ENCODE measurements at places on chromosomes 3 and 15.

DNA sequence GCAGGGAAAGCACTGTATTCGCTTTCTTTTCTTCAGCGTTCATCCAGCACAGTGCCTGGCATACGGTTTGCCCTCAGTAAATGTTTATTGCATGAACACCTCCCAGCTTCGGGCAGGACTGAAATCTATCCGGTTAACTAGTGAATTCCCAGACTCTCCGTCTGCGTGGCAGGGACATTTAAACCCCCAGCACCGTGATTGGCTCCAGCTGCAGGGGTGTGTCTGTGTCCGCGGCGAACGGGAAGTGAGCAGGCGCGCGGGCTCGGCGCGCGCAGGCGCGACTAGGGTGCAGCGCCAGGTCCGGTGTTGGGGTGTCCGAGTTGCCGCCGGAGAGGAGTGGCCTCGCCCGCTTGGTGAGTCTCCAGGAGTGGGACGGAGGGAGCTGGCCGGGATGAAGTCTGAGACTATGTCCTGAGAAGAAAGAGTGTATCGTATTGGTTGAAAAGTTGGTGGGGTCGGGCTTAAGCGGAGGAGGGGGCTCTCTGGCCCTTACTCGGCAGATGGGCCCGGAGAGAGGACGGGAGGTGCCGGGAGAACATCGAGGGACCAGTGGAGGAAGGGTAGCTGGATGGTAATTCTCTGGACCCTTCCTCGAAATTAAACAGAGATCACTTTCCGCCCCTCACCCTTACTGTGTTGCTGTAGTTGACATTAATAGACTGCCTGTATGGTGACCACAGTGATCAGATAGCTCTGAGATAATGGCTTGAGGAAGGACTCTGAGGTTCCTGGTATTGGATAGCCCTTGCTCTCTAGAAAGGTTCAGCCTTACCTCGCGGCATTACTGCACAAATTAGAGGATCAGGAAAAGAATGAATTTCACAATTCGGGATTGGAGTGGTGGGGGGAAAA is at the start of gene SNAP23:
TSS of gene SNAP23 (plus strand) at position 274 of the 852 bp plus-strand sequence. CDS start 16,213 bp downstream, outside the sequence.
- DNase-seq, result peak; percentile 67

DNA sequence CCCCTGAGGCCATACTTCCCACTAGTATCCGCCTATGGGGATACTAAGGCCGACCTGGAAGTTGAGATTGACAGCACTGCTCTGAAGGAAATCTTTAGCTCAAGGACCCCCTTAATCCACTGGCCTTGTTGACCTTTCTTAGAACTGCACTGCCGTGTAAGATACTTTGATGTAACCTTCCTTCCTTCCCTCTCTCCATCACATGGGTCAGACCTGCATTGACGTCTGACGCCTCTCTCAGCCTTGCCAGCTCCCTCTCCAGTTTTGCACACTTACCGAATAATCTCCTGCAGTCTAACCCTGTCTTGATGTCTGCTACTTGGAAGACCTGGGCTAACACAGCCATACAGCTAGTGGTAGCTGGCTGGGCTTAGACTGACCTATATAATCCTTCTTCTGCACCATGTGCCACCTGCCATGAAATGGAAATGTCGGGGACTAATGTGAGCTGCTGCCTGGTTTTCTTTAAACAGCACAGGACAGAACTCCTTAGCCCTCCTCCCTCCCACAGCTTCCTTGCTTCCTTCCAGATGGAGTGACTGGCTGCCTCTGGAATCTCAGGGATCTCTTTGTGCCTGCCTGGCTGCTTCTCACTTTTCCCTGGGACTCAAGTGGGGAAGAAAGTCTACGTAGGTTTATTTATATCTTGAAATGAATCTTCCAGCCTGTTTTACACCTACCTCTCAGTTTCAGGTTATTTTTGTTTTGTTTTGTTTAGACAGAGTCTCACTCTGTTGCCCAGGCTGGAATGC is 39.2 kb upstream of the HERC1 start:
- DNase-seq, result no peak

GRCh38 chr3:192957441-192958021 is 39.9 kb upstream of the MB21D2 start:
- no peak for DNase-seq

- DNase-seq, result no peak
Observed at GRCh38 chr15:42094512-42094963, at the start of gene PLA2G4D. PLA2G4D (minus strand) TSS chr15:42094562; CDS start chr15:42094459, 103 bp downstream.

DNA sequence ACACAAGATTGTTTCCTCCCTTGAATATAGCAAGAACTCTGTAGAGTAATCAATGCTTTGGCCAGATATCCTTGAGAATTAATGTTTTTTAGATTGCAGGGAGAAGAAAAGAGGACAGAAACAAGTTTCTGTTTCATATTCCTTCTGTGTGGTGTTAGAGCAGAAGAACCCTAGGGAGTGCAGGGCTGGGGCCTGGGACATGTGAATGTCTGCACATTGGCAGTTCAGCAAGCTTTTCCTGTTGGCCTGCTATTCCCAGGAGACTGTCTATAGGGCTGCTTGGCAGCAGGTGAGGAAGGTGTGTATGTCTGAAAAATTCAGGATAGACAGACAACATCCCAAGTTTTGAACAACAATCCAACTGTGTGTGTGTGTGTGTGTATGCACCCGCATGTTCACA is 13.6 kb upstream of the CNBP start:
- no peak for DNase-seq

DNA sequence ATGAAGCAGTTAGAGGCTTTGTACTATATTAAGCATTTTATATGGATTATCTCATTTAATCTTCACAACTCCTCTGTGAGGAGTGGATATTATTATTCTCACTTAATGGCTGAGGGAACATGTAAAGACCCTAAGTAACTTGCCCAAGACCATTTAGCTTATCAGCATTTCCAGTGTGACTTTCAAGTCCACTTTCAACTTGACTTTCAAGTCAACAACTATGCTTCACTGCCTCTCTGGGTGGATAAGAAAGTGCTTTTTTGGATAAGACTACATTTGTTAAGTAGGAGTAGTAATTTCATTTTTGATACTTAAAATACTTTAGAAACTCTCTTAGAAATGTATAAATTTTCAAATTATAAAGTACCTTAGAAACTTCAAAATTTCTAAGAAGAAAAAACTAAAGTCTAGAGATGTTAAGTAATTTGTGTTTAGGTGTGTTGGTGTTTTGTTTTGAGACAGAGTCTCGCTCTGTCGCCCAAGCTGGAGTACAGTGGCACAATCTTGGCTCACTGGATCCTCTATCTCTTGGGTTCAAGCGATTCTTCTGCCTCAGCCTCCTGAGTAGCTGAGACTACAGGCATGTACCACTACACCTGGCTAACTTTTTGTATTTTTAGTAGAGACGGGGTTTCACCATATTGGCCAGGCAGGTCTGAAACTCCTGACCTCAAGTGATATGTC is 71.8 kb downstream of the MINDY2 start:
- DNase-seq, result no peak

- DNase-seq, result no peak
Observed at GRCh38 chr3:148158210-148158609, 539.5 kb upstream of the AGTR1 start.

DNA sequence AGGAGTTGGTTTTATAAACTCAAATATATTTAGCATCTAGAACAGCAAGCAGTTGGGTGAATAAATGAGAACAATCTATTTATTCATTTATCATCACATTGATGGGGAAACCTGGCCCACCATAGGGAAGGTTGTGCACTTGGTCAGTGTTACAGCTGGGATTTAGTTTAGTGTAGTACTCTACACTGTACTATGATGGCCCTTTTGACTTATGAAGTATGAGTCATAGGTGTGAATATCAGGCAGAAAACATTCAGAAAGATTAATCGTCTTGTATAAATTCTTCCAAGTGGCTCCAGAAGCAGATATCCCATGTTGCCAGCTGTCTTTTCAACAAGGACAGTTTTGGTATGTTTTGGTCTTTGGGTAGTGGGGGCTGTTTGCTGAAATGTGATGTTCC is 38.0 kb downstream of the BBS4 start:
- DNase-seq, result no peak

DNA sequence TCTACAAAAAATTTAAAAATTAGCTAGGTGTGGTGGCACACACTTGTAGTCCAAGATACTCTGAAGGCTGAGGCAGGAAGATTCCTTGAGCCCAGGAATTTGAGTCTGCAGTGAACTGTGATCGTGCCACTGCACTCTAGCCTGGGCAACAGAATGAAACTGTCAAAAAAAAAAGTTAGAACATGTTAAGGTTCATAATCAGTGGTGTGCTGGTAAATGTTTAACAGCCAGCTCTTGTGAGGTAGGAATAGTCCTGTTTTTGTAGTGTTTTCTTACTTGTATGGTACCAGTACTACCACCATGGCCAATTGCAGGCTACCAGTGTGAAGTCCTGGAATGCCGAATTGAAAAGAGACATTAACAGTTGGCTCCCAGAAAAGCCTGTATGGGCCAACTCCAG is 50.7 kb downstream of the ATG7 start:
- DNase-seq, result no peak

- DNase-seq, result no peak
Observed at GRCh38 chr3:159208050-159208449, 406.2 kb downstream of the MFSD1 start.

GRCh38 chr3:174322789-174323188 is 536.3 kb upstream of the NAALADL2 start:
- DNase-seq, result no peak

- no peak for DNase-seq
Observed at GRCh38 chr15:55661428-55661827, 73.3 kb upstream of the PYGO1 start.

DNA sequence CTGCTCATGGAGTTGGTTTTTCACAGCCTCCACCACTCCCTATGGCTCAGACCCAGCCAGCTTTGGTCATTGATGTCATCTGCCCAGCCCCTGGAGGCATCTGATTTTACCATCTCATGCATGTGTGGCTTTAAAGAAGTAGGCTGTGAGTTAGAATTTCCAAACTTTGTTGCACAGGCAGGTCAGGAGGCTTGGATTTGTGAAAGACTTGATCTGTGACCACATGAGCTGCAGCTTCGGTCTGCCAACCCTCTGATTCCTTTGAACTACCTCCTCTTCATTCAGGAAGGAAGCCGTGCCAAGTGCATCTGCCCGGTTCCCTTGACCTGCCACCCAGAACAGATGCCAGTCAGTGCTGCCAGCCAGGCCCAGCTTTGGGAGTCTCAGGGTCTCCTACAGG is 9.2 kb downstream of the CTXND1 start:
- DNase-seq, result no peak

DNA sequence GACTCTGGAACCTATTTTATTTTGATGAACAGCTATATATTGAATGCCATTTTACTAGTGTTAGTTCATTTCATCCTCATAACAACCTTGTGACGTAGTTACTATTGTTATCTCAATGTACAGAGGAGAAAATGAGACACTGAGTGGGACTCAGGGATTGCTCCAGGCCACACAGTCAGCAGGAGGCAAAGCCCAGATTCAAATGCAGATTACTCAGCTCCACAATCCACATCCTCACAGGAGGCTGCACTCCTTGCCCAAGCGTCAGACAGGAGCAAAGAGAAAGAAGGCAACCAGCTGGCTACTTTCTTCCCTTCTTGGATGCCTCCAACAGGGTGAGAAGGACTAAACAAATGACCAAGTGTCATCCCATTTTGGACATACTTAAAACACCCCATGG is 92.0 kb upstream of the CCDC54 start:
- no peak for DNase-seq

GRCh38 chr3:175493301-175493700 is 634.2 kb downstream of the NAALADL2 start:
- DNase-seq, result no peak

GRCh38 chr15:68208636-68209240 is 3.6 kb upstream of the CALML4 start:
- DNase-seq, result no peak

- no peak for DNase-seq
Observed at GRCh38 chr3:14147617-14148016, 22.8 kb downstream of the TMEM43 start.
